ENCODE measurements at places on chromosomes 1 and 21.

DNA sequence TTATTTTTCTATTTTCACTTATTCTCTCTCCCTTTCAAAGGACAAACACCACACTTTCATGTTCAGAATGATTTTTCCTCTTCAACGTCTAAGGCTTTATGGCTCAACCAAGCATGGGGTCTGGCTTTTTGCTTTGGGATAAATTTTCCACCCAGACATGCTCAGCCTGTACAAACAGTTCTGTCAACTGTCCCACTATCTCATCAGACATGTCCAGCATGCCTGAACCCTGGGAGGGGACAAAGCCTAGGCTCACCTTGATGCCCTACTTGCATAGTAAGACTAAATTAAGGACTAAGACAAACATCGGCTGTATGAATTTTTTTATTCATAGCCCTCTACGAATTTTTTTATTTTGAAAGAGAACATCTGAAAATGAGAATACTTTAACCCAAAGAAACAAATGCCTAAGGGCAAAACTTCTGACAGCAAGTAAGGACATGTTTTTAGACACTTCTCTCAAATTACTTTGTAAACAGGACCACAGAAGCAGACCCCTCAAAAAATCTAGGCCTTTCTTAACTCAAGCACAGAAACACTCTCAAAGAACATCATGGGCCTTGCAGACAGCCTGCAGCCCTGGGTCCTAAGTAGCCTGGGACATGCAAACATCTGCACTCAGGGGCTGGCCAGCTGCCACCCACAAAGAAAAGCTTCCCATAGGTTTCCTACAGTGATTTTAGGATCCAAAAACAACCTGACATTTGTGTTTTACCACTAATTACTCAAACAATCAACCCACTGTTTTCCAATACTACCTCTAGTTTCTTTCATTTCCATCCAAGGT is 72.3 kb upstream of the PALMD start:
- no peak for DNase-seq

- DNase-seq = no peak
Measured at GRCh38 chr1:155279268-155279667, 2.0 kb downstream of the HCN3 start.

- DNase-seq = no peak
Measured at GRCh38 chr1:34899906-34900305, 29.5 kb downstream of the DLGAP3 start.

DNA sequence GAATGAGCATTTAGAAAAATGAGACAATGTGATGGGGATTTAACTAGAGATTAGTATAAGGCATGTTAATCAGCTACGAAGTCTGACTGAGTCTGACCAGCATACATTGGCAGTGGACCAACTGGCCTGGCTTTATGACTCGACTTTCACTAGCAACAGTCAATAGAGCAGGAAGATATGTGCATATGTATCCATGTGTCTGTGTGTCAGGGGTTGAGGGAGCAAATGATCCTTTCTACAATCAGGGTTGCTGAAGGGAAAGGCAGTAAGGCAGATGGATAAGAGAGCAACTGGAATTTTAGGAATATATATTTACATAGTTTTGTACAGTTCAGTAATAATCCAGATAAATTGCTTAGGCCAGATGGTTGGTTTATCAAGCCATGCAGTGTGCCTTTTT is 645.6 kb downstream of the PLA2G4A start:
- DNase-seq = no peak

- no peak for DNase-seq
Measured at GRCh38 chr21:45975020-45975666, 6.4 kb upstream of the COL6A1 start.

DNA sequence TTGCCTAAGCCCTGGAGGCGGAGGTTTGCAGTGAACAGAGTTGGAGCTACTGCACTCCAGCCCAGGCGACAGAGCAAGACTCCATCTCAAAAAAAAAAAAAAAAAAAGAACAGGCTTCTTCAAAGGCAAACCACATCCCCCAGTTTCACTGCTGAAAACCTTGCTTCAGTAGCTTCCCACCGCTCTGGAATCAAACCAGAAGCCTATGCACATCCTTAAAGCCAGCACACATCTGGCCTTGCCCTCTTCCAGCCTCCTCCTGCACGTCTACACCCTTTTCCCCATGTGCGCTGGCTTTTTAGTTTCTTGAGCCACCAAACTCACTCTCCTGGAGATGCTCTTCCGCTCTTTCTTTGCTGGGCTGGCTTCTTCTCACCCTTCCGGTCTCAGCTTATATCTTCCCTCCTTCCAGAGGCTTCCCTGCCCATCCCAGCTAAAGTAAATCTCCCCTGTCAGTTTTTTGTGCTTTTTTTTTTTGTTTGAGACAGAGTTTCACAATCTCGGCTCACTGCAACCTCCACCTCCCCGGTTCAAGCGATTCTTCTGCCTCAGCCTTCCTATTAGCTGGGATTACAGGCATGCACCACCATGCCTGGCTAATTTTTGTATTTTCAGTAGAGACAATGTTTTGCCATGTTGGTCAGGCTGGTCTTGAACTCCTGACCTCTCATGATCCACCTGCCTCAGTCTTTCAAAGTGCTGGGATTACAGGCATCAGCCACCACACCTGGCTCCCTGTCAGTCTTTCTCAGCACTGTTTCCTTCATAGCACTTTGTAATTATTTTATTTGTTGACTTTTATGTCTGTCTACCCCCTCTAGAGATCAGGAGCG is 42.0 kb upstream of the ID3 start:
- DNase-seq = no peak

DNA sequence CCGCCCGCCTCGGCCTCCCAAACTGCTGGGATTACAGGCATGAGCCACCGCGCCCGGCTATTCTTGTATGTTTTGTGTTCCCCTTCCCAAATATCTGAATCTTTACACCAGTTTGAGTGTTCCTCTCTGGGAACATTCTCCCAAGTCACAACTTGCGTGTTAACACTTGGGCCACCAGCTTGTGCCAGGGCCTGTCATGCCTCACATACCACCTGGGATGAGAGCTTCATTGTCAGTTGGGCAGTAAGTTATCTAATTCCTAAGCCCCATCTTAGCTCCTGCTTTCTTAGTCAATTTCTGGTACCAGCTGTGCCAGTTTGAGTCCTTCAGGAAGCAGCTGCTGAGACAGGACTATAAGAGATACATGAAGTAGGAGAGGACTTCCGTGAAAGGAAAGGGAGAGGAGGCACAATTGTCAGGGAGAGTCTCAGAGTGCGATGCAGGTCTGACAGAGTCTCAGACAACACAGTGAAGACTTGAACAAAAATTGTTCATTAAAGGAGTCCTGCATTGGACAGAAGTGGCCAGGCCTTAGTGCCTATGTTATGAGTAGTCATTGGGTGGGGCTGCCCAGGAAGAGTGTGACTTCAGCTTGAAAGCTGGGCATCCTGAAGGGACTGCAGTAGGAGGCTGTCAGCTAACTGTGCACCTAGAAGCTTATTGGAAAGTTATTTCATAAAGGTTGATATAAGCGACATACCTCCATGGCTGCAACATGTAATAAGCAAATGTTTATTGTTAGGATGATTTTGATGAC is 17.3 kb downstream of the ZFYVE9 start:
- DNase-seq = no peak

Measured in stimulated activated CD4-positive, alpha-beta T cell treated with anti-CD3 and anti-CD28 coated beads, Interleukin-1b, Interleukin-23, amount 100 ng/mL, for 24 hours (primary cell).